ENCODE measurements at places on chromosomes 4 and X.

GRCh38 chr4:114149-114548, 10.2 kb upstream of the ZNF718 start:
- DNase-seq: no peak

GRCh38 chrX:68647156-68647957, at the start of gene STARD8:
STARD8 (plus strand) TSS chrX:68647666; CDS start chrX:68647883, 217 bp downstream.
- DNase-seq: no peak

DNA sequence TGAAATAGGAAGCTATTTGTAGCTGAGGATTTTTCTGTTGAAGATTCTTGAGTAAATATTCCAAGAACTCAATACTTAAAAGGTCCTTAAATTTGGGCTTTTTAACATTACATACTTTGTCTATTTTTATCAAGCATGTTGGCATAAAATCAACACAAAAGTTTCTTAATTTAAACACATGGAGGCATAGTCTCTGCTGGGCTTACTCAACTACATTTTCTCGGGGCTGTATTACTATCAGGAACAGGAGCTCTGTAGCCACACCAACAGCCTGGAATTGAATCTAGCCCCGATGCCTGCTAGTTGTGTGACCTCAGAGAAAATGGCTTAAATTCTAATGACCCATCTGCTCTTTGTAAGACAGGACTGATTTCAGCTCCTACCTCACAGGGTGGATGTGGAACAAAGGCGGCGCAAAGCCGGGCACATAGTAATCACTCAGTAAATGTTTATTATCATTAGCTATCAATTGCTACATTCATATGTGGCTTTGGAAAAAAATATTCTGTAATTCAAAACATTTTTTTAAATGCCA, 207.0 kb downstream of the NSUN7 start:
- no peak for DNase-seq

DNA sequence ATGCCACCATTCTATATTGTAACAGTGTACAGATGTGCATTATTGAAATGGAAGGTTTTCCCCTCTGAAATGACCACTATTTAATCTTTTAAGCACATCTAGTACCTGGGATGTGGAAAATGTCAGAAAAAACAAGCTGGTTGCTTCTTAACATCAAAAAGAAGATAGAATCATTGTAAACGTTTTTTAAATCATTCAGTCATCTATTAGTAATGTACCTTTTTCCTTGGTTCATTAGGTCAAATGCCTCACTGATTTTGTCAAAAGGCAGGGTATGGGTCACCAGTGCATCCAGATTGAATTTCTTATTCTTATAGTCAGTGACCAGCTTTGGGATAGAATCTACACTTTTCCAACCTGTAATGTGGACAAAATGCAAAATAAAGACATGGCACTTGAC, 17.7 kb downstream of the ADH4 start:
- DNase-seq: no peak

DNA sequence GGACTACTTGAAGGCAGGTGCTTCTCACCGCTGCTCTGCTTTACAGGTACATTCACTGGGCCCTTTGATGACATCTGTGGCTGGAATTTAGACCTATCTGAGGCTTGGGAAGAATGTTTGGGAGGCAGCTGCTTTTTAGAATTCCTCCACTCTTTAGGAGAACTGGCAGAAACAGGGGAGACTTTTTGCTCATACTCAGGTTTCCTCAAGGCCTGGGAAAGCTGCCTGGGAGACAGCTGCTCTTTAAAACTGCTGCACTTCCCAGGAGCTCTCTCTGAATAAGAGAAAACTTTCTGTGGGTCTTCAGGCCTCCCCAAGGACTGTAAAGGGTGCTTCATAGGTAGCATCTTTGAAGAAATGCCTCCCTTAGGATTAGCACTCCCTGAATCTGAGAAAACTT, 14.3 kb downstream of the CT47C1 start:
- DNase-seq: no peak

- DNase-seq: no peak
Measured at GRCh38 chrX:4382273-4382672, 668.8 kb upstream of the PRKX start.

DNA sequence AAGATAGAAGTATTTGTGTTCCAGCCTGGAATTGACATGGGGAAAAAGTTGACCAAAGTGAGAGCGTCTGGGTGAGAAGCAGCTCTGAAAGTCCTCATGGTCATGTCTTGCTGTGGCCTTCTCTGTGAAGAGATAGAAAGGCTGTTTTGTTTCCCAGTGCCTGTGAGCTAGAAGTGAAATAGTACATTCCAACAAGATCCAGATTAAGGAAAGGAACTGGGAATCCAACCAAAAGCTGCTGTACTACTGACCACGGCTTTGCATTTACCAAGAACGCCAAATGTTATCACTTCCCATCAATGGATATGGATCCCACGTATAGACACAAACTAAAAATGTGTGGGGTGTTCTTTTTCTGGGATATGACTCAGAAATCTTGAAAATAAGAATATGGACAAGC, 51.2 kb downstream of the TENM3 start:
- DNase-seq: no peak

DNA sequence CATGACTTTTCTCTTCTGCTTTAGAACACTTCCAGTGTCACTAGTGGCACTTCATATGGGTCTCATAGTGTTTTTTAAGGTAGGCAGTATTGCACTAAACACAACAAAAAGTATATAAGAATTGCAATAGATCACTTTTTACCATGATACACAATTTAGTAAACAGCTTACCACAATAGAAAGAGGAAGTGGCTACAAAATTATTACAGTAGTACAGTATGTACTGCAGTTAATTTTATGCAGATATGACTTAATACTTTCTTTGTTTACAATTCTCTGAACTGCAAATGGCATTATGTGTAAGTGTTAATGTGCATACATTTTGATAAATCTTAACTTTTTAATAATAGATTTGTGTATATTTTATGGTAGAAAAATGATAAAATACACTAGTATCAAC, 157.3 kb downstream of the RRAGB start:
- no peak for DNase-seq

- DNase-seq: no peak
Measured at GRCh38 chrX:19670854-19671620, 155.7 kb upstream of the MAP3K15 start.

DNA sequence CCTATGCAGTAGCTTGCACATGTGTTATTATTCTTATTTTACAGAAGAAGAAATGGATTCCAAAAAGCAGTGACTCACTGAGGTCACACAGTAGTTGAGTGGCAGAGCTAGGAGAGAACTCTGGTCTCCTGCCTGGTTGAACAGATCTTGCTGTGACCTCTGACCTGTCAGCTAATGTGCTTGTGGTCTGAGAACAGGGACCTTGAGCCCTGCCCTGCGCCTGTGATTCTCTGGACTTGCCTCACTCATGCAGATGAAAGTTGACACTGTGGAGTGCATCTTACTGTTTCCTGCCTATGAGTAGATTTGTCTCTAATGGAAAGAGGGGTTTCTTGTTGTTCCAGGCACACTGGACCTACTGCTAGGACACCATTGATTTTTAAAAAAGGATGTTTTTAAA, 32.3 kb downstream of the ETNPPL start:
- DNase-seq: no peak

- no peak for DNase-seq
Measured at GRCh38 chr4:145565328-145565727, 53.9 kb upstream of the MMAA start.

- no peak for DNase-seq
Measured at GRCh38 chr4:15682242-15683142, 865 bp downstream of the FAM200B start.

DNA sequence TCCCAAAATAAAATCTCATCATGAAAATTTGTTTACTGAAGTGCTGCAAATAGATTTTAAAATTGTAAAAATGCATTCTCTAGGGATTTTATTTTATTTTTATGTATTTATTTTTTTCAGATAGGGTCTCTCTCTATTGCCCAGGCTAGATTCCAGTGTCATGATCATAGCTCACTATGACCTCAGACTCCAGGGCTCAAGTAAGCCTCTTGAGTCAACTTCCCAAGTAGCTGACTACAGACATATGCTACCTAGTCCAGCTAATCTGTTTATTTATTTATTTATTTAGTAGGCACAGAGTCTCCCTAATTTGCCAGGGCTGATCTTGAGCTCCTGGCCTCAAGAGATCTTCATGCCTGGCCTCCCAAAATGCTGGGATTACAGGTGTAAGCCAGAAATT, 317.7 kb upstream of the ANXA10 start:
- DNase-seq: no peak

GRCh38 chrX:43676971-43677572, 21.0 kb downstream of the MAOA start:
- no peak for DNase-seq

GRCh38 chr4:179307297-179308136, 1865.3 kb upstream of the AGA start:
- no peak for DNase-seq

DNA sequence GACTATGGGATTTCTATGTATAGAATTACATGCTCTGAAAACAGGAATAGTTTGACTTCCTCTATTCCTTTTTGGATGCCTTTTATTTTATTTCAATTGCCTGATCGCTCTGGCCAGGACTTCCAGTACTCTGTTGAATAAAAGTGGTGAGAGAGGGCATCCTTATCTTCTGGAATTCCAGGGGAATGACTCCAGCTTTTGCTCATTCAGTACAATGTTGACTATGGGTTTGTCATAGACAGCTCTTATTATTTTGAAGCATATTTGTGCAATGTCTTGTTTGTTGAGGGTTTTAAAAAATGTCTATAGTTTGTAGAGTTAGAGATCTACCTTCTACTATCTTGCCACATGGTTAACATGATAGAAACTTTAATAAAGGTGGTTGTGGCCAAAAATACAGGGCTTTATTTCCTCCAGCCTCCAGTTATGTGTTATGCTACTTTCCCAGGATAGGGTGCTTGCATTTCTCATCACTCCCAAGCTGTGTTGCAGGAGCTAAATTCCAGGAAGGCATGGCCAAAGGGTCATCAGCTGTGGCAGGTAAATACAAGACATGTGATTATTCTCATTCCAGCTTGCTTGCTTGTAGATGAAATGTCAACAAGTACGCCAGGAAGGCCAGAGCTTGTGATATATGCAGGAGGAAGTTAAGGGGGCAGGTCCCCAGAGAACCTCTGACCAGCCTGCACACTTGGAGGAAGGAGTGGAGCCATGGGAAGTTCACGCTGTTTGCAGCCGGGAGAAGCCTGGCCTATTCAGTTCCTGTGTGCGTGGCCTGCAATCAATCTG, 142.4 kb upstream of the CPXCR1 start:
- no peak for DNase-seq

GRCh38 chrX:143571521-143571920, 54.2 kb upstream of the SPANXN3 start:
- no peak for DNase-seq

DNA sequence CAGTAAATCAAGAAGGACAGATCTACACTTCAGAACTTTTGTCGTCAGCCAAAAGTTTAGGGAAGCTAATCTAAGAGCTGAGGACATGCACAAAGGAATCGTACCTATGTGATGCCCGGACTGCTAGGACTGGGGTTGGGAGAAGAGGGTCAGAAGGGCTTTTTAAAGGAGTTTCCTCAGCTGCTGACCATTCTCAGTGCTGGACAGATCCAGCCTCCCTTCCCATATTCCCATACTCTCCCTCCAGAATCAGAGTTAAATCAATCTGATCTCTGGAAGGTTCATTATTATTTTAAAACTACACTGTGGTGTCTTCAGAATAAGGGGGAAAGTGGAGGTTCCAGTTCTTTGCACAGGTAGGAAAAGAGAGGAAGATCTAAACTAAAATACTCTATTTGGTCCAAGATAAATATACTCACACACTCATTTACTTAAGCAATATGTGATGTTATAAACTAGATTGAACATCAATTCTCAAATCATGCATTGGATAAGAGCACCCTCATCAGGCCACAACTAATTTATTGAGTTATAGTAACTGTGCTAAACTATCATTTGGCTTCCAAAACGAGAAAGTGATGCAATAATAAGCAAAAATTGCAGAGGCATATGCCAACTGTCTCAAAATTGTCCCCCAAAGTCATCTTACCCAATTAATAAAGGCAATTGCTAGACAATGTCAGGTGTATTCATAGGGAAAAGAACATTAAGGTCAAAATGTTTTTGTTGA, 124.7 kb downstream of the HNRNPD start:
- DNase-seq: no peak

- no peak for DNase-seq
Measured at GRCh38 chr4:70768301-70768948, 46.7 kb downstream of the RUFY3 start.

- no peak for DNase-seq
Measured at GRCh38 chr4:85510632-85510984, 35.7 kb downstream of the ARHGAP24 start.

- no peak for DNase-seq
Measured at GRCh38 chr4:185512516-185512915, 22.8 kb downstream of the PDLIM3 start.

- no peak for DNase-seq
Measured at GRCh38 chrX:102672856-102673255, 21.6 kb downstream of the GPRASP1 start.

DNA sequence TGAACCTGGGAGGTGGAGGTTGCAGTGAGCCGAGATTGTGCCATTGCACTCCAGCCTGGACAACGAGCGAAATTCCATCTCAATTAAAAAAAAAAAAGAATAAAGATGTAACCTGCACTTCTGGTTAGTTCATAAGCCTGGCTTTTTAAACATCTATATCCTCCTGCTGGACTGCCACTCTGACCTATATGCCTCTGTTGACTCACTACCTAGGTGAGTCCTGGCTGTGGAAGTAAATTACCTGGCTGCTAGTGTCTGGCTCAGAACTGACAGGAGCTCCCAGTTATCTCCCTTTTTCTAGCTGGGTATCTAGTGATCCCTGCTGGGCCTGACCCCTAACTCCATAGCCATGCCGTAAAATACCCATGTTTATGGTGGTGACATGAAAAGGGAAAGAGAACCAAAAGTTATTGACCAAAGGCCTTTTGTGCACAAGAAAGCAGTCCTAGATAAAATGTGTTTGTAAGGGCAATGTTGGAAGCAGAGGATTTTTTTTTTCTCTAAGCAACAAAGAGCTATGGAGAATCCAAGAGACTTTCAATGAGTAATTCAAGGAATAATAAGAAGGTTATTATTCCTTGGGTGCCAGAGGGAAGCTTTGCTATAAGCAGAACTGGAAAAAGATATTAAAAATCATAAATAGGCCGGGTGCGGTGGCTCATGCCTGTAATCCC, 10.4 kb upstream of the G3BP2 start:
- DNase-seq: no peak

DNA sequence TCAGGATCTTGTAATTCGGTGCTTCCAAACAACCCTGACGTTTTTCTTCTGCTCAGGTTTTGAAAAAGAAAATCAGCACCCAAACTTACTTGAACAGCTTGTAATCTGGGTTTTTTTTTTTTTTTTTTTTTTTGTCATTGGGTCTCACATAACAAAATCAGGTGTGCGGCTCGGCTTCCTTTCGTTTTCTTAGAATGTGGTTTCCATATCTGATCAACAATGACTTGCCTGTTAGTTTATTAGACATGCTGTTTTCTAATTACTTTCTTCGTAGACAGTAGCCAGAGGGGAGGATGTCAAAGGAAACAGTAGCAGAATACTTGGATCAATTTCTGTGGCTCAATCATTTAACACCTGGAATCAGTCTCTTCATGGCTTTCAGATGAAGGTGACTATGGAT, 890 bp upstream of the FREM3 start:
- no peak for DNase-seq

DNA sequence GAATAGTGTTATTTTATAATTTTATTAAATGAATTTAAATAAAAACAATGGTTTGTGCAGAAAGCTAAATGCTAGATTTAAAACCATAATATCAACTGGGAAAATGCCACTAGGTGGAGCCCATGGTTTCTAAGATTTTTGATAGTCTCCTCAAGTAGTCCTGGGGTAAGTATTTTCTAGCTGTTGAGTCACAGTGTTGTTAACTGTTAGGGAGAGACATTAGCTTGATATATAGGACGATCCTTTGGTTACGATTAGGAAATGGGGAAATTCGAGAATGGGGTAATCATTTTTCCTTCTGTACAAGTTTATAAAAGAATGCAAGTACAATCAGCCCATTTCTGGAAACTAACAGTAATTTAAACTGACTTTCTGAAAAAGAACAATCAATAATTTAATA, 378.4 kb downstream of the ANKRD50 start:
- no peak for DNase-seq
